ENCODE measurements at places on chromosomes 2 and 18.
A peak's percentile ranks its signal among the peaks of the same experiment; 100 is the strongest.

DNA sequence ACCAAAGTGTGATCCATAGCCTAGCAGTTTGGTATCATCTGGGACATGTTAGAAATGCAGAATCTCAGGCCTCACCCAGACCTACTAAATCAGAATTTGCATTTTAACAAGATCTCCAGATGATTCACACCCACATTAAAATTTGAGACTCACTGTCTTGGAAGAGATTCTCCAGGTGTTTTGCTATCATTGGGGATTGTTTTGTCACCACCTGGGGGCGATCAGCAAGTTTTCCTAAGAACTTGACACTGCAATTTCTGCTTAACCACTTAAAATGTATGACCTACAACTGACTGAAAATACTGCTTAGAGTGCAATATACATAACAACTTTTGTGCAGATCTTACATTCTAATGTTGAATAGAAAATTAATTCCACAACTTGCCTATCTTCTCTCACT is 18.9 kb upstream of the ITGA4 start:
- DNase-seq = peak; percentile 72

GRCh38 chr2:238846628-238847418 is 1.1 kb upstream of the TWIST2 start:
- DNase-seq = no peak

DNA sequence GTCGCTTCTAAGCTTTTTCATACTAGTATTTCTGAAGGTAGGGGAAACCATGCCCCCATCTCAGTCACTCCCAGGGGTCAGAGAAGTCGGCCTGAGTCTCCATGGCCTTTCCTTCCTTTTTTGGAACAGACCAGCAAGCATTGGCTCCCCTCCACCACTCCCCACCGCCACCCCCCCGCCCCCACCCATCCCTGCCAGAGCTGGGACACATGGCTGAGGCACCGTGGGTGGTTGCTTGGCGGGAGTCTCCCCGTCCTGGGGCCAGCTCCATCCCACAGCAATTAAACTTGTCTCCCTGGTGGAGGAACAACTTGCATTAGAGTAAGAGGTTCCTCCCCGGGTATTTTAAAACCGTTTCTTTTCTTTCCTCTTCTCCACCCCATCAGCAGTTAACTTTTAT is 100.8 kb upstream of the TFPI start:
- DNase-seq = no peak

GRCh38 chr2:200379481-200380090 is 73.1 kb downstream of the SPATS2L start:
- DNase-seq = no peak

- DNase-seq = no peak
Measured at GRCh38 chr18:8117006-8117371, 492.2 kb upstream of the RAB12 start.

GRCh38 chr2:233451950-233452349 is 97.7 kb downstream of the DGKD start:
- no peak for DNase-seq

DNA sequence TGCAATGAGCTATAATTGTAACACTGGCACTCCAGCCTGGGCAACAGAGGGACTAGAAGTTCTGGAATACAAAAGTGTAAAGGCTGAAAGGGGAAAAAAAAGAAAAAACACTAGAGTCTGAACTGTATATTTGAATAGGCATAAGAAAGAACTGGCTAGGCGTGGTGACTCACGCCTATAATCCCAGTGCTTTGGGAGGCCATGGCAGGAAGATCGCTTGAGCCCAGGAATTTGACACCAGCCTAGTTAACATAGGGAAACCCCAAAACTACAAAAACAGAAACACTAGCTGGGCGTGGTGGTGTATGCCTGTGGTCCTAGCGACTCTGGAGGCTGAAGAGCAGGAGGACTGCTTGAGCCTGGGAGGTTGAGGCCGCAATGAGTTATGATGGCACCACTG is 70.6 kb downstream of the SAP130 start:
- DNase-seq = no peak

GRCh38 chr2:237149425-237149824 is 63.7 kb downstream of the COPS8 start:
- DNase-seq = no peak

DNA sequence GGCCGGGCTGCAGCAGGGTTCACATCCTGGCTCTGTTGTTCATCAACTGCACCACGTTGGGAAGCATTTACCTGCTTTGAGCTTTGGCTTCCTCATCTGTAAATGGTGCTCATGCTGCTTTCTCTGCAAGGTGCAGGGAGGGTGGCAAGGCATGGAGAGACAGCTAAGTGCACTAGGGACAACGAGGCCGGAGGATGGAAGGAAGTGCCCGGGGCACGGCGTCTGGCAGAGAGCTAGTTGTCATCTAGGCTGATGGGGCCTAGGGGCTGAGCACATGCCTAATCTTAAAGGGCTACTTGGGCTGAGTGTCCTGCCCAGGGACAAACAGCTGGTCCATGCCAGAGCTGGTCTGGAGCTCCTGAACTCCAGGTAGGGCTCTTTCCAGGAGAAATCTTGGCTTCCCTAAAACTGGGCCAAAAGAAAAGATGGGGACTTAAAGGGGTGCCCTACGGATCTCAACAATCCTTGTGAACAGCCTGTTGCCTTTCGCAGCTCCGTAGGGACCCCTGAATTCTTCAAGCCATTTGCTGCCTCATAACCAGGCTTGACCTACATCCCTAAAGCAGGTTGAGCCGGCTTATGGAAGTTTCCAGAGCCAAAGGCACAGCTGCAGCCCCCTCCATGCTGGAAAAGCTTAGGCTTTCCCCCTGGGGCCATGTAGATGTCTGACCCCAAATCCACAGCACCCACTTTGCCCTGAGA is 130.8 kb downstream of the SMAD7 start:
- no peak for DNase-seq

DNA sequence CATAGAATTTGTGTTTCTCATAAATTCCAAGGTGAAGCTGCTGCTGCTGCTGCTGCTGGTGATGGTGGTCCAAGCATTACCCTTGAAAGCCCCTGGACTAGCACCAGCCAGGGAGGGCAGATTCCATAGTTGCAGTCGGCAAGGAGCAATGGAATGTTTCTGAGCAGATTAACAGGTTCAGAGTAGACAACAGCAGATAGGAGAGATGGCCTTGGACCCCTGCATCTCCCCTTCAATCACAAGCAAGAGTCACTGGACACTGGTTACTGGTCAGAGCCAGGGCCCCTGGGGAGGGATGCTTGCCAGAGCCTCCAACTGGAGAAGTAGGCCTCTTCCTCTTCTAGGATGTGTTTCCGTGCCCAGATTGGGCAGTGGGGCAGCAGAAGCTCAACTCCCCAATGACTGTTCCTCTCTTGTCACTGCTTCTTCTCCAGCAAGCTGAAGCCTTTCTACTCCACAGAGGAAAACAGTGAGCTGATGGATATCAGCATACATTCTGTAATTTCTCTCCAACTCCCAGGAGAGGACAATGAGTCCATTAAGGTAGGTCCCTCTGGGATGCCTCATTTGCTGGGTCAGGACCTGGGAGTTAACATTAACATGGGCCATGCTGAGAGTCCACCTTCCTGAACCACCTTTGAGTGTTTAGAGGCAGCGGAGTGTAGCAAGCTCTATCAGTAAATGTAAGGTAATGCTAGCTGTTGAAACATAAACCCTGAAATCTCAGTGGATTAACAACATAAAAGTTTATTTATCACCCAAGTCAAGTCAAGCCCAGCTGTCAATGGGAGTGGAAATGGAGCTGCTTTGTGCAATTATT is 35.3 kb downstream of the MROH2A start:
- no peak for DNase-seq

- DNase-seq = no peak
Measured at GRCh38 chr2:123521854-123522253, 503.2 kb upstream of the CNTNAP5 start.

GRCh38 chr2:111897924-111898702 is at the start of gene MERTK:
Gene MERTK, plus strand, starts transcription at chr2:111898607. Its CDS starts 129 bp downstream, at chr2:111898736.
- peak; percentile 84 for DNase-seq

GRCh38 chr18:70998490-70998889 is 709.6 kb downstream of the SOCS6 start:
- DNase-seq = no peak

DNA sequence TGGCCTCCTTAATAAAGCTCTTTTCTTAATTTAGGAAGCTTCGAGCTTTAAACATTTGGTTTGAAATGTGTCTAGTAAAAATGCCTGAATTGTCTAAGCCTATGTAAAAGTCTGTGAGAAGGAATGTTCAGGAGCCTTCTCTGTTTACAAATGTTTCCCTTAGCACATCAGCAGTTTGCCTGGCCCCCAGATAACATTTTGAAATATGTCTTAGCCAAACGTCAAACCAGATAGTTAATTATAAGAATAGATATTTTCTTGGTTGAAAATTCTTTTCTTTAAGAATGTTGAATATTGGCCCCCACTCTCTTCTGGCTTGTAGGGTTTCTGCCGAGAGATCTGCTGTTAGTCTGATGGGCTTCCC is 498.6 kb downstream of the CCDC85A start:
- no peak for DNase-seq

GRCh38 chr2:172282944-172283343 is 144.4 kb upstream of the ITGA6 start:
- no peak for DNase-seq

GRCh38 chr2:144230033-144230432 is 289.9 kb downstream of the ZEB2 start:
- no peak for DNase-seq

DNA sequence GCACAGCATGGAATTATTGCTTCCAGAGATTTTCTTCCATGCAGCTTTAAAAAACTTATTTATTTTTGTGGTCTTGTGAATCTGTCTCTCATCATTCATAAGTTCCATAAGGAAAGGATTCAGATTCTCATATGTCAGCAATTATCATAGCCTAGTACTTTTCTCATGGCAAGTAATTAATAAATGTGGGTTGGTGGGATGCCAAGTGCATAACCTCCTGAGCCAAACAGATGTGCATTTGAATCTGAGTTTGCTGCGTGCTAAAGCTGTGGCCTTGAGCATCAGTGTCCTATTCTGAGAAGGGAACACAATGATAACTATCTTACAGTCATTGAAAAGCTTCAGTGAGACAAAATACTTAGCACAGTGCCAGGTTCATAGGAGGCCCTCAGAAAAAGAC is 331.9 kb downstream of the PDE11A start:
- no peak for DNase-seq

DNA sequence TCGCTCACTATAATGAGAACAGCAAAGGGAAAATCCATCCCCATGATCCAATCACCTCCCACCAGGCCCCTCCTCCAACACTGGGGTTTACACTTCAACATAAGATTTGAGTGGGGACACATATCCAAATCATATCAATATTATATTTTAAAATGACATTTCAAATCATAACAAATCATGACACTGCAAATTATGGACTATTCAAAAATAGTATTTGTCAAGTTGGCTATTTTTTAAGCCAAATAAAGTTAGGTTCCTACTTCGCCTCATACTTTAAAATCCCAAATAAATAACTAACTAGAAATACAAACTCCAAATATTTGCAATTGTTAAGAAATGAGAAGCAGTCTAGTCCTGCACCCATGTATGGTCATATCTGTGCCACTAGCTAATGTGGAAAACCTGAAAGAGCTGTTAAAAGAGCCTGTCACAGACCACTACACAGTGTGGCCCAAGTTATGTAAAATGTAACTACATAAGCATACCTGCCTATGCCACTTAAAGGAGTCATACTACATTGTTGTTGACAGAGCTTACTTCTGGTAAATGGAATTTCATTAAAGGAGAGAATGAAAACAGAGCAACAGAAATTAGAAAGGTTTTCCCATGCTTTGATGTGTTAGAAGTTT is 334.7 kb upstream of the GULP1 start:
- DNase-seq = no peak

- DNase-seq = peak; percentile 80
Measured at GRCh38 chr2:63569740-63570139, 18.5 kb downstream of the WDPCP start.

- DNase-seq = peak; percentile 53
Measured at GRCh38 chr2:102841107-102841840, 79.4 kb downstream of the TMEM182 start.

DNA sequence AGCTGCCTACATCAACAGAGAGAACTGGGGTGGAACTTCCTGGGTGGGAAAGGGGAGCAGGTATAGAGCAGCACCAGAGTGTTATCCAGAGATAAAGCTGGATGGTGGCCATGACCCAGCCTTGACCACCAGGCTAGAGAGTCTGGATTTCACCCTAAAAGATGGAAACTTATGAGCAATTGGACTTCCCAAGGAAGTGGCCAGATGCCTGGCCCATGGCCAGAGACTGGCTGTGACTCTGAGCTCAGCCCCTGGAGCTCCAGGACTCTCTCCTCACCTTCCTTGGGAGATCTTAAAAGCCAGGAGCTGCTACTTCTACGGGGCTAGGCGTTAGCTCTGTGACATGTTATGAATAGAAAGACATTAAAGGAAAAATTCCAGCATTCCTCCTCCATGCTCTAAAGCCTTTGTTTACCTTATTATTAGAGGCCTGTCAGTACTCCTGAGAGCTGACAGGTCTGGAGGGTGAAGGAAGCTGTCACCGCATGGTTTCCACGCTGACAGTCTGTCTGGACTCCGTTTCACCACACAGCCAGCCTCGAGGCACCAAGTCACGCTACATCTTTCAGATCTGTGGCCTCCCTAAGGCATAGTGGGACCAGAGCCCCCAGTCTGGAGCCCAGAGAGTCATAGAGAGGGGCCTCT is 260.0 kb upstream of the SIX2 start:
- no peak for DNase-seq

- DNase-seq = no peak
Measured at GRCh38 chr2:121501031-121501430, 29.6 kb upstream of the RNU4ATAC start.

- no peak for DNase-seq
Measured at GRCh38 chr2:16102976-16103380, 162.6 kb downstream of the MYCN start.

GRCh38 chr2:23425885-23426262 is 40.9 kb downstream of the KLHL29 start:
- DNase-seq = no peak

- DNase-seq = no peak
Measured at GRCh38 chr2:174023591-174024523, 58.7 kb upstream of the SP3 start.

- DNase-seq = no peak
Measured at GRCh38 chr2:59012971-59013370, 771.8 kb upstream of the FANCL start.

GRCh38 chr2:17328161-17328560 is 190.1 kb downstream of the RAD51AP2 start:
- no peak for DNase-seq

DNA sequence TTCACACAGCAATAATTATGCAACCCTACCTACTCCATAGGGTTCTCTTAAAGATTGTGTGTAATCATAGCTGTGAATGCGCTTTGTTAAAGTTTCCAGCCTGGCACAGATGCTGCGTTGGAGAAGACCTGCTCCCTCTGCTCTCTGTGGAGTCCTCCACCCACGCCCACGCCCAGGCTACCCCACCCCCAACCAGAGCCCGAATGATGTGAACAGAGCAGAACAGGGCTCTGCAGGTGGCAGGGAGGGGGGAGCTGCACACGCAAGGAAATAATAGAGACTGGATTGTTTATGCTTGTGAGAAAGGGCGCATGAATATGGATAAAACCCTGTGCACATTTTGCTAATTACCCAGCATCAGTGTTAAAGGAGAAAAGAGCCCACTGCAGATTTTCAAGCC is 447.5 kb downstream of the BCL11A start:
- no peak for DNase-seq

GRCh38 chr2:229153267-229153666 is 117.8 kb downstream of the PID1 start:
- no peak for DNase-seq
